ENCODE measurements at places on chromosomes 16 and 17. TPM values are rescaled to one million over a fixed set of nuclear protein-coding genes. Genes with fewer than 3 reads are reported as not detected.

Gene SPNS2
- 1.3 TPM for total RNA-seq

Gene FA2H
- not detected for total RNA-seq

Gene NPIPB2
- total RNA-seq: 17.3 TPM

Gene PRSS33
- not detected for total RNA-seq

Gene OR1F1
- 0.35 TPM for total RNA-seq

Gene PRPSAP2
- 64.6 TPM for total RNA-seq

Gene TBC1D3K
- total RNA-seq: not detected

Gene EMP2
- total RNA-seq: not detected

Gene CHD9NB
- total RNA-seq: 0.46 TPM

Gene FOXJ1
- total RNA-seq: 1.5 TPM

Gene CD300E
- total RNA-seq: not detected

Gene PMFBP1
- 2.6 TPM for total RNA-seq

Gene ZACN
- total RNA-seq: 9.1 TPM

Gene PTX4
- not detected for total RNA-seq

Gene CASKIN1
- 2.1 TPM for total RNA-seq

Gene UBALD2
- total RNA-seq: 707 TPM

Gene ACSM5
- not detected for total RNA-seq

Gene NARF
- total RNA-seq: 90.4 TPM

Gene RAMP2
- not detected for total RNA-seq

Gene MYH1
- total RNA-seq: not detected

Gene TM4SF5
- total RNA-seq: not detected

Gene NSRP1
- 34.8 TPM for total RNA-seq

Gene FGF11
- 5.3 TPM for total RNA-seq

Gene SLC38A8
- total RNA-seq: not detected

Gene DHX8
- 53.8 TPM for total RNA-seq

Gene CNGB1
- not detected for total RNA-seq

Gene HSD17B1
- total RNA-seq: 1.8 TPM

Gene ZP2
- total RNA-seq: not detected

Gene ADAMTS18
- not detected for total RNA-seq

Gene NACA2
- total RNA-seq: not detected

Gene ATP6V0D1
- total RNA-seq: 27.9 TPM

Gene MYH3
- 5.4 TPM for total RNA-seq

Gene FBXO47
- not detected for total RNA-seq

All from activated T-cell treated with anti-CD3 and anti-CD28 coated beads, Interleukin-2, amount 50 U/mL, for 72 hours (primary cell).